Stimulated activated CD4-positive, alpha-beta T cell treated with anti-CD3 and anti-CD28 coated beads, Interleukin-4, amount 100 ng/mL, for 24 hours (primary cell): ENCODE measurements at places on chromosomes 5 and 9.

DNA sequence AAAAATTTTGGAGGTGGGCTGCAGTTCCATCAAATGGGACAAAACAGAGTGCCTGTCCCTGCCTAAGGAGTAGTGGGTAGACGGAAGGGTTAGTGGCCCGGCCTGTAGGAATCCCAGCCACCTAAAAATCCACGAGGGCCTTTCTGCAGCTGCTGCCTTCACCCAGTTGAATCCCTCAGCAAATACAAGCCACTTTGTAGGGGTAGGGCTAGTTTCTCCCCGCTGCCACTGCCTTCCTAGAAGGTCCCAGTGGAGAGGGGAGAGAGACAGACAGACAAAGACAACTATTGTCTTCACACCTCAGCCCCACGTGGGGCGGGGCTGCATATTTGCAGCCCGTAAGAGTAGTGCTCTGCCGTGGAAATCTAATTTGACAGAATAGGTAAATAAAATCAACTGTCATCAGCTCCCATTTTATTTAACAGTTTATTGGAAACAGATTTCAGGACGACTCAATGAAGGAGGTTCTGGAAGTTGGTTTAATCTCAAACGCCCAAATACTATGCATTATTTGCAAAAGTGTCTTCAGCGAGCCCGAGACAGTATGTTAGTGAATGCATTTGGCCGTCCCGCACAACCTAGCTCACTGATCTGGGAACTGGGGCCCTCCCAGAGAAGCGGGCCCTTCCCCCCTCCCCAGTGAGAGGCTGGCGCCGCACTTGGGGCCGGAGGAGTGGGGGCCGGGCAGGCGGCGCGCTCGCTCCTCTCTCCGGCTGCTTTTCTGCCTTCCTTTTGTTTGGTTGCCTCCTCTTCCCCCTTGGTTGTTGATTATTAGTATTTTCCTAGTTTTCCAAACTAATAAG, 67.6 kb upstream of the TBCA start:
- DNase-seq: no peak

DNA sequence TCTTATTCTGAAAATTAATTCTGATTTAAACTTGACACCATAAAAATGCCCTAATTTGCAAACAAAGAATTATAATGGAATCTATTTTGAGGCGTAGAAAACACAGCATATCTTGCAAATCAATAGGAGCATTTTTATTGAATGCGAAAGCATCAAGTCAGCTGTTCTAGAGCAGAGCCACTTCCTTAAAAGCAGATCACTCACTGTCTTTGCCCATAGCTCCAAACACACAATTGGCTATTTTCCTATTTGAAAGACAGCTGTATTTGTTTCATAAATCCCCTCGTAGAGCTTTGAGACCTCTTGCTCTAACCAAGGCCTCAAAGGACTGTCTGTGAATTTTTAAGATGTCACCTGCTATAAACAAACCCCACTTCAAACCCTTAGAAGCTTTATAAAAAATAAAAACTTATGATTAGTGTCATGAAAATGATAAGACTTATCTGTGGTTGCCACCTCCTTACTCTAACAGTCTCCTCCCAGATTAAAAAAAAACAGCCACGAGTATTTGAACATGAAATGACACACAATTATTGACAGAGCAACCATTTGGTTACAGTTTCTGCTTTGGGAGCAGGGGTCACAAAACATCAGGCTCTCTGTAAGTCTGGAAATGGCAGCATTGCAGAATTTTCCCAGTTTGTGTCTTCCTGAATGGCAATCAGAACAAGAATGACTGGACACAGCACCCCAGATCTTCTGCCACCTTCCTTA, 75.6 kb upstream of the RASEF start:
- DNase-seq: no peak

GRCh38 chr9:114855488-114855887, 49.6 kb upstream of the TNFSF15 start:
- DNase-seq: no peak

DNA sequence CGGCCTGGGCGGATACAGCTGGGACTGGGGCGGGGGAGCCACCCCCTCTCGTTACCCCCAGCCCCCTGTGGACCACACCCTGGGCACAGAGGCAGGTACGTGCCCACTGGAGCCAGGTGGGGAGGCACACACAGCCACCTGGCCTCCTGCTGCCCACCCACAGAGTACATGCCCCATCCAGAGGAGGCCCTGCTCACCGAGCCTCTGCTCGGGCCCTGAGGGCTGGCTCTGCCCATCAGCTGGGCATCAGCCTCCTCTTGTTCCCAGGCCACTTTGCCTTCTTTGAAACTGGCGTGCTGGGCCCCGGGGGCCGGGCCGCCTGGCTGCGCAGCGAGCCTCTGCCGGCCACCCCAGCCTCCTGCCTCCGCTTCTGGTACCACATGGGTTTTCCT, 6.3 kb downstream of the MAMDC4 start:
- no peak for DNase-seq

- DNase-seq: peak; percentile 18
These were observed 44.0 kb upstream of the XPA start for GRCh38 chr9:97740848-97741821.

- no peak for DNase-seq
These were observed 48.2 kb downstream of the CHD1 start for GRCh38 chr5:98880598-98880997.

GRCh38 chr5:84137541-84137940, 247.1 kb downstream of the EDIL3 start:
- no peak for DNase-seq

DNA sequence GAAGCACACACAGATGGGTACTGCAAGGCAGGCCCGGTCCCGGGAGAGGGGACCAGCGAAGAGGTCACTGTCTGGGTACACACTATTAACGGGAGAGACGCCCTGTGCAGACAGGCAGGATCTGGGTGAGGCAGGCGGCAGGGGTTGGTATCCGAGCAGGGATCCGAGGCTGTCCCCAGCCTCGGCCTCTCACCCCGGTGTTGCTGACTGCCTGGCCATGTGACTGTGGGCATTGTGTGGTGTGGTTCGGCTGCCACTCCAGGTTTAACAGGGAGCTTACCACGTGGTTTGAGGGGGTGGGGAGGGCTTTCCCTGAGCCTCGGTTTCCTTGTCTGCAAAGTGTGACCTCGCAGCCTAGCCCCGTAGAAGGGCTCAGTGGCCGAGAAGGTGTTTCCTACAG, 11.1 kb upstream of the RALGDS start:
- no peak for DNase-seq

GRCh38 chr5:5298068-5298633, 124.3 kb upstream of the ICE1 start:
- DNase-seq: no peak

DNA sequence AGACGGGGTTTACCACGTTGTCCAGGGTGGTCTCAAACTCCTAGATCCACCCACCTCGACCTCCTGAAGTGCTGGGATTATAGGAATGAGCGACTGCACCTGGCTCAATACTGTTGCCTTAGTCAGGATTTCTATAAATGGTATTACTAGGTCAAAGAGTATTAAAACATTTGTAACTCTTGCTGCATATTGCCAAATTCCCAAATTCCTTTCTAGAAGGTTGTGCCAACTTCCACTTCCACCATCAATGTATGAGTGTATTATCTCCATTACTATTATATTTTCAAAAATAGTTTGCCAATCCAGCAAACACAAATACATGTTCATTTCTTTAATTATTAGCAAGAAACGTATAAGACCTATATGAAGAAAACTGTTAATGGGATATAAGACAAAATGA, 10.6 kb downstream of the PTGR1 start:
- no peak for DNase-seq

- DNase-seq: no peak
These were observed 61.6 kb downstream of the ERCC6L2 start for GRCh38 chr9:95937131-95937530.

GRCh38 chr5:158461240-158461854, 602.4 kb upstream of the CLINT1 start:
- no peak for DNase-seq

DNA sequence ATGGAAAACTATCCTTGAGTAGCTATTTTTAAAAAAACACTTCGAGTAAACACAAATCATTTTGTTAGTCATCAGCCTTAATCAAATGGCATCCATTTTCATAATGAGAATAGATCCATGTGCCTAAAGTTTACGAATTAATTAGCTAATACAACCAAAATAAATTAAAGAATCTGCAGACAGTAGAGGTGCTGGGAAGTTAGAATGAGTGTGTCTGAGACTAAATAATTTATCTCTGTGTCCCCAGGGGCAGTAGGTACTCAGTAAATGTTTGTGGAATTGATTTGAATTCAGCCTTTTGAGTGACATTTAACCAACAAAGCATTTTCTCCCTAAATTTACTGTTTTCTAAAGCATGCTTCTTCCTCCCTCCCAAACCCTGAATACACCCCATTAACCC, 18.6 kb downstream of the TNFSF15 start:
- no peak for DNase-seq

- DNase-seq: no peak
These were observed 56.1 kb downstream of the GAPVD1 start for GRCh38 chr9:125317704-125318103.

GRCh38 chr9:81513059-81513458, 176.3 kb downstream of the TLE1 start:
- DNase-seq: no peak

- DNase-seq: peak; percentile 48
These were observed 4.3 kb upstream of the AHRR start for GRCh38 chr5:317086-317811.

DNA sequence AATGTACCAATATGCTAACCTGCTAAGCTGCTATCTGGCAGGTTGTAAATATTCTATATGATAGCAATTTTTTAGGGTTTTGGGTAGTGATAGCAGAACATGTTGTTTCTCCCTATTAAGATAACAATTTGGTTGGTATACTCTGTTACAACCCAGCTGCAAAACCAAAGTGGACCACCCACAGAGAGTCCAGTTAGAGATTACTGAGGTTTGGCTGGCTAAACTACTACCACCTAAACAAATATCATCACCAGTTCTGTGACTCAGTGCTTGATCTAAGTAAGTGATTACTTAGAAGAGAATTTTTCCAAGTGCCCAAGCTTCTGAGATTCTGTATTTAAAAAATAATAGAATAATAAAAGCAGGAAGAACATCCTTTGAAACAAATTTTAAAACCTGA, 72.3 kb downstream of the XRCC4 start:
- DNase-seq: no peak

GRCh38 chr9:15206903-15207696, 99.9 kb downstream of the TTC39B start:
- DNase-seq: no peak

- DNase-seq: no peak
These were observed 58.1 kb upstream of the SV2C start for GRCh38 chr5:76025069-76025468.

DNA sequence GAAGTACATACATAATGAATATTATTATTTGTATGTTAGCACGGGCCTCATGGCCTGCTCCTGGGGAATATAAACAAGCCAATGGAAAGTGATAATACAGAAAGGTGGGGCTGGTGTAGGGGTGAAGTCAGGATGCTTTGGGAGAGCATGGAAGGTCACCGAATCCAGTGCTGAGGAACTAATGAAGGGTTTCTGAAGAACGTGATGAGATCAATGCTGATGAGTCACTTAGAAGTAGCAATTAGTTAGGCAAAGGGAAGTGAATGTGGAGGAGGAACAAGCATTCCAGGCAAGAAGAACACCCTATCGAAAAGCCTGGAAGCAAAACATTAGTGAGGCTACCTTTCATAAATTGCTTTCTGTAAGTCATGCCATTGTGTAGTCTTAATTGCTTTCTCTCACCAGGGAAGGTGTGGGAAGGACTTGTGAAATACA, 2.1 kb downstream of the ANXA1 start:
- no peak for DNase-seq

- DNase-seq: no peak
These were observed 16.8 kb upstream of the ACTBL2 start for GRCh38 chr5:57499262-57500050.

GRCh38 chr9:99472240-99472915, 250.3 kb downstream of the SEC61B start:
- DNase-seq: no peak

DNA sequence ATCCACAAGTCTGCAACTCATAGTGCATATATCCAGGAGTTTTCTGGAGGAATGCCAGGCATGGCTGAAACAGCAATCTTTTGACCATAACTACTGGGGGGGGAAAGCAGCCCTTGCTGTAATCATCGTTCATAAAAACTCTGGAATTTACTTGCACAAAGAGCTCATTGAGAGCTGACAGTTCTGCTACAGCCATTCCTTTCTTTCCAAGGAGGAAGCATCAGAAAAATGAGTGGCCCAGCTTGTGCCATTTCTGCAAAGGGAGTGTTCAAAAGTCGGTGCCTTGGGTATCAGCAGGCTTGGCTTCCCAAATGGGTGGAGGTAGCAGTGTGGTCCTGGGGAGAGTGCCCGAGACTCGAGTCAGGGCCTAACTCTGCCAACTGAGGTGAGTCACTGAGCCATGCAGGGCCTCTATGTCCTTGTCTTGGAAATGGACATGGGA, 101.5 kb downstream of the GCNT1 start:
- no peak for DNase-seq

DNA sequence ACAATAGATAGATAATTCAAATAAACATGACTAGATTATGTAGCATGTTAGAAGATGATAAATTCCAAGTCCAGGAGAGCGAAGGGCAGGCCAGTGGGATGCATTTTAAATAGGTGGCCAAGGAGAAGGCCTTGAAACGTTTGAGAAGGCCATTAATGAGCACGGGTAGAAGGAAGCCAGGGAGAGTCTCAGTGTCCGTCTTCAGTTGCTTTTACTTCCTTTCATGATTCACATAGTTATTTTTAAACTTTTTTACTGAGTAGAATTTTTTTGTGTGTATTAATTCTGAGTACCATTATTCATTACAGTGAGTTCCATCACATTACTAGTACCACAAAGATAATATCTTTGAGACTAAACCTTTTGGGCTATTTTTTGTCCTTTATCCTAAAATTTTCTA, 259.2 kb downstream of the ARRDC3 start:
- no peak for DNase-seq

GRCh38 chr5:66143473-66144073, 527 bp upstream of the SREK1 start:
- no peak for DNase-seq

DNA sequence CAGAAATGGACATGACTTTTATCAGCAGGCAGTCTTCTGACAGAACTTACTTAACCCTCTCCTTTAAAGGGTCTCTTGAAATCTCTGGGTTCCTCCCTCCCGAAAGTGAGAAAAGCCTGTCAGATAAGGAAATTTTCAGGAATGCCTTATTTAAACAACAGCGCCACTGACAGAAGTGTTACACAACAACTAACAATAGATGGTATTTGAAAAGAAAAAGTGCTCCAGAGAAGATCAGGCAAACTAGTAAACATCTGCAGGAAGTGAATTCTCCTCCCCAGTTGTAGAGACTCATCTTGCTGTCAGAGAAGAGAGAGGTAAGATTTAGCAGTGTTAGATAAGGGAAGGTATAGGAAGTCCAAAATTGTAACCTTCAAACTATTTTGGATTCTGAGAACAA, 107.2 kb upstream of the NFIL3 start:
- no peak for DNase-seq

GRCh38 chr5:138737494-138738265, 15.5 kb upstream of the CTNNA1 start:
- DNase-seq: no peak

GRCh38 chr5:133760532-133760931, 148.2 kb upstream of the FSTL4 start:
- DNase-seq: no peak
